ENCODE measurements at places on chromosomes 1 and 21.

- no peak for DNase-seq
These were observed 647.5 kb downstream of the SMYD3 start for GRCh38 chr1:245859493-245860114.

DNA sequence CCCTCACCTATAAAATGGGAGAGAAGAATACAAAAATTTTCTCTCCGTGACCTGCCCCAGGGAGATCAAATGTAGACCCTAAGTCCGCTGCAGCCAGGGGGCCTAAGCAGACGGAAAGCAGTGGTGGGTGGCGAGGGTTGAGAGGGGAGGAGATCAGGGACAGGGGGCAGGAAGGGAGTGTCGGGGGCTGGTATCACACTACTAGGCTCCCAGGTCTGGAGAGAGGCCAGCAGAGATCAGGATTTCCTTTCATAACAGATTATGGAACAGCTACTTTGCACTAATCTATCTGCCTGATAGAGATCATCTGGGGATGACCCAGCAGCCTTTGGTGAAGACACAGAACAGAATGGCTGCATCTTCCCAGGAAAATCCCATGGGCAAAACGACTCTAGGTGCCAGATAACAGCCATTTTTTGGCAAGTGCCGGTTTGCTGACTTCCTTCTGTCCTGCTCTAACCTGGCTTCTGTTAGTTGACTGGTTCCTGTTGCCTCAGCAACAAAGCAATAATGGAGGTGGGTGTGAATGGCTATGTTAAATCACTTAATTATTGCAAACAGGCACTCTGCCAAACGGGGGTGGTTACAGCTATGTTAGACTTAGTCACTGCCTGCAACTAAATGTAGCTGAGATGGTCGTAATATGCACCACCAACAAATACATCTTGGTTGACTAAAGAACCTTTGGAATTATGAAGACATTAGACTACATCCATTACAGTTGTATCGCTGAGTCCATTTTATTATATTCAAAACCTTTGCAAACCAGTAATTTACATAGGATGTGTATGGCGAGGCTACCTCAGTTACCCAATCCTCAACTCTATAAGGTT, 30.0 kb upstream of the EPS8L3 start:
- DNase-seq = peak; percentile 66

- DNase-seq = no peak
These were observed 6.2 kb downstream of the SCMH1 start for GRCh38 chr1:41235893-41236292.

- DNase-seq = no peak
These were observed 38.4 kb upstream of the RBM34 start for GRCh38 chr1:235199441-235199840.

GRCh38 chr1:28646040-28646439, 2.4 kb upstream of the RNU11 start:
- no peak for DNase-seq

GRCh38 chr1:205354259-205355074, 2.3 kb downstream of the KLHDC8A start:
- DNase-seq = peak; percentile 66

DNA sequence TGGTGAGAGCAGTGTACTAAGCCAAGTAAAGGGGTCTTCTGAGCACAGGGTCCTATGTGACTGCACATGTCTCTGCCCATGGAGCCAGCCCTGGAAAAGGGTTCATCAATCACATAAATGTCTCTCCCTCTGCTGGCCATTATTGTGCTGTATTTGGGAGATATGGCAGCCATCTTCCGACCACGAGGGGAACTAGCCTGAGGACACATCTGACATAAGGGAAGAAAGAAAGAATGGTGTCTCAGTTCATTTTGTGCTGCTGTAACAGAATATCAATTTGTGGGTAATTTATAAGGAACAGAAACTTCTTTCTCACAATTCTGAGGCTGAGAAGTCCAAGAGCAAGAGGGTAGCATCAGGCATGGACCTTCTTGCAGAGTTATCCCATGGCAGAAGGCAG, 55.1 kb upstream of the GJA5 start:
- DNase-seq = no peak

DNA sequence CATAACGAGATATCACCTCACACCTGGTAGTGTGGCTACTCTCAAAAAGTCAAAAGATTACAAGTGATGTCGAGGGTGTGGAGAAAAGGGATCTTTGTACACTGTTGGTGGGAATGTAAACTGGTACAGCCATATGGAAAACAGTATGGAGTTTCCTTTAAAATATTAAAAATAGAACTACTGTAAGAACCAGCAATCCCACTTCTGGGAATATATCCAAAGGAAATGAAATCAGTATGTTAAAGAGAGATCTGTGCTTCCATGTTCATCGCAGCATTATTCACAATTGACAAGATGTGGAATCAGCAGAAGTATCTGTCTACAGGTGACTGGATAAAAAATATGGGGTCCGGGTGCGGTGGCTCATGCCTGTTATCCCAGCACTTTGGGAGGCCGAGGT, 7.6 kb upstream of the PIK3C2B start:
- no peak for DNase-seq

- no peak for DNase-seq
These were observed 15.4 kb upstream of the ARF1 start for GRCh38 chr1:228066891-228067654.

GRCh38 chr1:7468248-7468647, 302.8 kb upstream of the VAMP3 start:
- no peak for DNase-seq

- DNase-seq = no peak
These were observed 618.6 kb downstream of the RWDD3 start for GRCh38 chr1:95852483-95853070.

DNA sequence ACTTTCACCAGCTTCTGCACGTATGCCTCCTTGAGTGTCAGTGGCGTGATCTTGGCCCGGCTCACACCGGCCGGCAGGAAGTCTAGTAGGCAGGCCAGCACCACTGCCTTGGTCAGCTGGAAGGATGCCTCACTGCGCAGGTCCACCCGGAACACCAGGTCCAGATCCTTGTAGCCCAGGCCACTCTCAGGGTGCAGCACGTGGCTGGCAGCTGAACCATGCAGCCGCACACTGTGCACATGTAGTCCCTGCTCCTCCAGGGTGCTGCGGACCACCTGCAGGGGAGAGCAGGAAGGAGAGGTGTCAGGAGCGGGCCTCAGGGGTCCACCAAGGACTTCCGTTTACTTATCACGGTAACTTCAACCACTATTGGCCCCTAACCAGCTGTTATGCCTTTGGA, 6.0 kb downstream of the TENT5B start:
- DNase-seq = no peak

- no peak for DNase-seq
These were observed 125.0 kb downstream of the FOXD2 start for GRCh38 chr1:47562799-47563198.

GRCh38 chr1:35488336-35488735, 68.9 kb downstream of the KIAA0319L start:
- DNase-seq = no peak

All from CD4-positive, alpha-beta T cell treated with Interleukin-1 beta for 1 hour (primary cell).